ENCODE measurements at places on chromosomes 6 and 20.

- DNase-seq = no peak
Measured at GRCh38 chr6:116309657-116310056, 29.9 kb upstream of the TSPYL1 start.

DNA sequence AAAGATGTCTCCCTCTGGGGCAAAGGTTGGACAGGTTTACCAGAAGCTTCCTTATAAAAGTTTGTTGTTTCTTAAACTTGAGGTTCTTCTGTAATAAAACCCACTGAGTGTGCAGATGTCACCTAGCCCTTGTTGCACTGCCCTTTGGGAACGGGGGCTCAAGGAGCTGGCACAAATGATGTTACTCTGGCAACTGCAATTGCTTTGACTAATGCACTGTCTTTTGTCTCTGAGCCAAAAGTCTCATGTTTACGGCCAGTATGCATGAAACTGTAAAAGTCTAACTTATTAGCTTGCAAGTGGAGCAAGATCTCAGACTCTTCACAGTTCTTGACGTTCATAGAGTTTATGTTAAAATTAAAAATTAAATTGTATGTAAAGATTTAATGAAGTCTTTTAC lies 655.7 kb downstream of the EPHA7 start:
- DNase-seq = no peak

- DNase-seq = no peak
Measured at GRCh38 chr6:95958686-95959085, 57.1 kb upstream of the FUT9 start.

DNA sequence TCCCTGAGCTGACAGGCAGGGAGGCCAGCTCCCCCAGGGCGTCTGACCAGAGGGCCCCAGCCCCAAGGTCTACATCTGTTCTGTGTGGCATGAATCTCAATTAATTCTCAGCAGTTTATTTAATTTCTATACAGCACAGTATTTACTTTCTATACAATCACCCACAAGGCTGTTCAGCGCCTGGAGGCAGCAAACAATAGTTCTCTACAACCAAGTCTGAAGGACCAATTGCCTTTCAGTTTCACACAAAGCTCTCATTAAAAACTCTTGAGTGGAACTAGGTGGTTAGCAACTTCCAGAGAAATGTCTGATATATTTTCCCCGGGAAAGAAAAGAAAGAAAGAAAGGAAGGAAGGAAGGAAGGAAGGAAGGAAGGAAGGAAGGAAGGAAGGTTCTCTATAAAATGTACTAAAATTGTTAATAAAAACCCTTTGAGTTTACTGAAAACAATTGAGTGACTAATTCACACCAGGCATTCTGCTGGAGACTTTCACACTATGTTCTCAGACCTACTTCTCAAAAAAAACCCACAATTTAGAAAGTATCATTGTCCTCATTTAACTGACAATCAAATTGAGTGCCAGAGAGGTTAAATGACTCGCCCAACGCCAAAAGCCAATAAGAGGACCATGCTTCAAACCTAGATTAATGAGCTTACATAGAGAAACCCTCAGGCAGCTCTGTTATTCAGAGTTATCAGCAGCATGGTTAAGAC lies 62.5 kb downstream of the METTL24 start:
- no peak for DNase-seq

DNA sequence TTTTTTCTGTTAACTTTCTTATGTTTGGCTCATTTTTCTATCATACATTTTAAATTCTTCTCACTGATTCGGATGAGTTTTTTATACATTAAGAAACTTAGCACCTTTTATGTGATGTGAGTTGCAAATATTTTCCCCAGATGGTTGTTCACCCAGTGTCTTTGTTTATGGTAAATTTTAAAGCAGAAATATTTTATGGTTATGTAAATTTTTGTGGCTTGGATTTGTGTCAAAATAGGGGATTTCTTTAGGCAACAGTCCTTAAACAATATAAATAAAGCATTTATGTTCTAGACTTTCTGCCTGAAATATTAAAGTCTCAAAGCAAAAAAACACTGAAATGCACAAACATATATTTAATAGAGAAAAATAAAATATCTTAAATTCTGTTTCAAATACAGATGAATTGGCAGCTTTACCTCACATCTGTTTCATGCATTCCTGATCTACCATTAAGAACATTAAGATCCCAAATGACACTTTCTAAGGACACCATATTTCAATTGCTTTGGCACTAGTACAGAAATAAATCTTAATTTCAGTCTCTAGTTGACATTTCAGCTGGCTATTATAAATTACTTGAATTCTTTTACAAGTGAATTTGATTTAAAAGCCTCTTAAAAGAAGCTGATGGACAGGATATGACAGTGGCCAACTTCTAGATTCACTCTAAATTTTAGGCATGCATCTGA lies 646.6 kb downstream of the HACE1 start:
- DNase-seq = no peak

DNA sequence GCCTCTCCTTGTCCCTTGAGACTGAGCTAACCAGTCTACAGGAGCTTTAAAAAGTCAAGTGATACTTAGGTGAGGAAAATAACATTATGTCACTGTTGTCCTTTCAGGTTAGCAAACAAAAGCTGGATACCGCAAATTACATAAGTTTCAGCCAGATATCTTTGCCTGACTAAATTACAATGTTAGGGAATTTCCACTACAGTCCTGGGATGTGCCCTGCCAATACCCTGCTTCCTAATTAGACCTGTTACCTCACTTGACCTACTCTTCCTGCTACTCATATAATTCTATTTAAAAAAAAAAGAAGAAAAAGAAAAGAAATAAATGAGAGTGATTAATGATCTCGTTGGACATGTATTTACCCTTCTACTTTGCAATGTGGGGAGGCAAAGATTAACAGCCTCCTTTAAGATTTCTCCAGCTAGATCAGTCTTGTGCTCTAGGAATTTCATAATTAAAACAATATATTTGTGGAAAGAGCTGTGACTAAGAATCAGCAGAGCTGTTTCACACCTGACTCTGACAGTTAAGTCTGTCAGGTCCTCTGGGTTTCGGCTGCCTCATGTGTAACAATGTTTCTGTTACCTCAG lies 318.9 kb downstream of the HDGFL1 start:
- DNase-seq = no peak

GRCh38 chr20:64119301-64119680 lies 11.9 kb upstream of the NPBWR2 start:
- DNase-seq = no peak

GRCh38 chr6:16204653-16205376 lies 33.6 kb upstream of the GMPR start:
- no peak for DNase-seq

GRCh38 chr6:297571-298232 lies 5.4 kb downstream of the DUSP22 start:
- DNase-seq = no peak

GRCh38 chr6:45419571-45420082 lies 41.9 kb upstream of the SUPT3H start:
- DNase-seq = no peak

GRCh38 chr6:44650947-44651346 lies 263.4 kb downstream of the CDC5L start:
- DNase-seq = no peak

DNA sequence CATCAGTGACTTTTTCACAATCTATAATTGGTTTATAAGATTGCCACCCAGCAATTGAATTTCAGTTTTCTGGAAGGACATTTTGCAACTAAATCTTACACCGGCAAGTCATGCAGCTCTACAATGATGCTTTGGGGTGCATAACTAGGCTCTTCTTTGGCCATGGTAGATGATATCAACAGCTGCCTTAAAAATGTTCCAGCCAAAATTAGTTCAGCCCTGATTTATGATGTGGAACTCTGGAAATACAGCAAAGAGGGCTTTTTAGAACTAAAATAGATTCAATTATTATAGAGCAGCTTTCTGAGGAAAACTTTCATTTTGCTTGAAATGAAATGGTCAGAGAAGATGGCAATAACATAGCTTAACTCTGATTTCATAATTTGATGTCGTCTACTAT lies 18.4 kb upstream of the MCM9 start:
- DNase-seq = no peak

- no peak for DNase-seq
Measured at GRCh38 chr6:105313211-105313610, 89.7 kb downstream of the PREP start.

DNA sequence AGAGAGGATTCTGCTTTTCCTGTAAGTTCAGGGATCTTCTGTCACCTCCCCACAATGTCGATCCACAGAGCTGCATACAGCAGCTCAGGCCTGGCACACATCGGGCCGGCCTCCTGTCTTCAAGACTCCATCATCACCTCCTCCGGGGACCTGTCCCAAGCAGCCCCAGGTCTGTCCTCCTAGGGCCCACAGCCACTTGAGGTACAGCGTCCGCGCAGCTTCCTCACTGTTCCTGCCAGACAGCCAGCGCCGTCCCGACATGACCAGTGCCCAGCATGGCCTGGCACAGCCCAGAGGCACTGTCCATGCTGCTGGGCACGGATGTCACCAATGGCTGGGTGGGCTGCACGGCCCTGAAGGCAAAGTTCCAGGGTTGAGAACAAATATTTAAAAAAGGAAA lies 101.6 kb downstream of the DLL1 start:
- no peak for DNase-seq

DNA sequence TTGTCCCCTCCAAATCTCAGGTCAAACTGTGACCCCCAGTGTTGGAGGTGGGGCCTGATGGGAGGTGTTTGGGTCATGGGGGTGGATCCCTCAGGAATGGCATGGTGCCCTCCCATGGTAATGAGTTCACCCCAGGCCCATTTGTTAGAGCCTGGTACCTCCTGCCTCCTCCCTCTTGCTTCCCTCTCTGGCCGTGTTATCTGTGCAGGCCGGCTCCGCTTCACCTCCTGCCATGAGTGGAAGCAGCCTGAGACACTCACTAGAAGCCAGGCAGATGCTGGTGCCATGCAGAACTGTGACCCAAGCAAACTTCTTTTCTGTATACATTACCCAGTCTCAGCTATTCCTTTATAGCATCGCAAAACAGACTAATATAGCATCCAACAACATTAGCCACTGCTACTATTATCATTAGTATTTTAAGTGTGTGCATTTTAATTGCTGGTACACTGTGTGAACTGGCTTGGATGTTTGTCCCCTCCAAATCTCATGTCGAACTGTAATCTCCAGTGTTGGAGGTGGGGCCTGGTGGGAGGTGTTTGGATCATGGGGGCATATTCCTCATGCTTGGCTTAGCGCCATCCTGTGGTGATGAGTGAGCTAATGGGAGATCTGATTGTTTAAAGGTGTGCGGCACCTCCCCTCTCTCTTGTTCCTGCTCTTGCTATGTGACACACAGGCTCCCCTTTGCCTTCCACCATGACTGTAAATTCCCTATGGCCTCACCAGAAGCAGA lies 12.2 kb upstream of the OSER1 start:
- no peak for DNase-seq

DNA sequence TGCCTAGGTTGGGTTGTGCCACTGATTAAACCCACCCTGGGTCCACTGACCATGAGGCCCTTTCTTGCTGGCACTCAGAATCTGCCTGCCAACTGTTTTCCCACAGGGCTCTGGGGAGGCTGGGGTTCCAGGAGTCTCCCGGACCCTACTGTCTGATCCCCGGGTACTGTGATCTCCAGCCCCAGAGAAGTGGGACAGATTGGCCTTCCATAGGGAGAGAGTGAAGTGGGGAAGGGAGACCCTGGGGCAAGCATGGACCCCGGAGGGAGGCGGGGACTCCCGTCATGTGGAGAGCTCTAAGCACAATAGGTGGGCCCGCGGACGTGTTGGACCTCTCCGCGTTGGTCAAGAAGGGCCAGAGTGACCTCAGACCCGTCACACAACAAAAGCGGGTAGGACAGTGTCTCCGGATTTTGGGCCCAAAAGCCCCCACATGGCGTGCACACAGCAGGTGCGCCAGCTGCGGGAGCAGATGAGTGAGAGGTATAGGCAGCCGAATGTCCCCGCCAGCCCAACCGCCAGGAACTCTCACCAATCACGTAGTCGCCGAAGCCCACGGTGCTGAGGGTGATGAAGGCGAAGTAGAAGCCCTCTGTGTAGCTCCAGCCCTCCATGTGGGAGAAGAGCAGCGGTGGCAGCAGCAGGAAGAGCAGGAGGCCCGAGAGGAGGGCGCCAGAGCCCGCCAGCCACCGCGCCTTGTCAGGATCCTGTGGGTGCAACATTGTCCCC lies 10.6 kb downstream of the KCNK17 start:
- DNase-seq = no peak

DNA sequence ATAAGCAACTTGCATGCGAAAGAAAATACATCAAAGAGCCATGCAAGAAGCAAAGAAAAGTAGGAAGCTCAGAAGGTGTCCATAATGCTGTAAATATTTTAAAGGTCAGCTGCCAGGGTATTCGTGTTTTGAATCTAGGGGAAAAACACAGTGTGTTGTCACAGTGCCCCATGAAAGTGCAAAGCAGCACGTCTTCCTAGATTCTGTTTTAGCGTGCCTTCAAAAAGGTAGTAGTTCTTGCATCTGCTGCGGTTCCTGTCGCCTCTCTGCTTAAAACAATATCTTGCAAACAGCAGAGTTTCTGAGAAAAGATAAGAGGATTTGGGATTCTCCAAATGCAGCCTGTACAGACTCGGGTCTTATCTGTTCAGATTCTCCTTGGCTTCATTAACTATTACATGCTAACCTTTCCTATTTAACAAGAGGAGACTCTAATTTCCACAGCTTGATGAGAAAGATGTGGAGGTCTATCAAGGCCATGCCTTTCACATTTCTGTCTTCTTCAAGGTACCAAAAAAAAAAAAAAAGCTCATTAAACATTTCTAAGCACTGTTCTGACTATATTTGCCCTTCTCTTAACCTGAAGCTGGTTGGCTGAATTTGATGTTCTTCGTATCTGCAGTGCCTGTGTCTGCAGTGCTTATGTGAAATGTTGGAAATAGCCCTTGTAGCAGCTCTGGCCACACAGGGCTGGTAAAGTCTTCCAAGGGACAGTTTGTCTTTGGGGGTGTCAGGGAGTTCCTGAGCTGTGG lies 297.5 kb downstream of the ADGB start:
- no peak for DNase-seq

DNA sequence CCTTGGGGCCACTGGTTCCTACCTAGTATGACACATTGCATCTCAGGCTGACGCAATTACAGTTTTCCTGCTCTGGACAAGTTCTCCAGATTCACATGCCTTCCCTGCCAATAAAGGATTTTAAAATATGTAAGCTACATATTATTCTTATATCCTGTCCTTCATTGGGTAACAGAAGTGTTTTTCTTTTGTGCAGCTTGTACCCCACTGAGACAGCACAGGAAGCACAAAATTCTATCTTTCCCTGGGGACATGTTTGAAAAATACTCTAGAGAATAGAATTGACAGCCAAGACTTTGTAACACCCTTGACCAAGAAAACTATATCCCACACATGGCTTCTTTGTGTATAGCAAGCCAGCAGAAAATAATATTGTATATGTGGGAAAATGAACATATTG lies 456.8 kb downstream of the MAFB start:
- no peak for DNase-seq

- no peak for DNase-seq
Measured at GRCh38 chr6:118746145-118746824, 94.9 kb upstream of the CEP85L start.

- DNase-seq = no peak
Measured at GRCh38 chr20:34015401-34016335, 22.0 kb downstream of the RALY start.

Measured in C1 segment of cervical spinal cord (tissue), 14 donors.